ENCODE measurements at places on chromosomes 16 and 17.

DNA sequence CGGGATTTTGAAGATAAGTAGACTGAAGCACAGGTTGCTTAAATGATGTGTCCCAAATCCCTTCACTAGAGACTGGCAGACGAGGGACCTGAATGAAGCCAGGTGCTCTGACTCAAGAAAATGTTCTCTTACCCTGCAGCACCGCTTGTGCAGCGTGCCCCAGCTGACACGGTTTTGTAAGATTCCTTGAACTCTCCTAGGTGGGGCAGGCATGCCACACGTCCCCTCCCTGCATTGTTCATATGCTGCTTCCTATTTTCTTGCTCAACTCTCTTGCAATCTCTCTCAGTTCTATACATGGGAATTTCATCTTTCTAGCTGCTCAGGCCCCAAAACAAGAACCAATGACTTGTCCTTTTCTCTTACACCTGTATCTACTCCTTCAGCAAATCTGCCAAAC, 22.1 kb upstream of the HNF1B start:
- no peak for DNase-seq

GRCh38 chr17:8275421-8276290, 12.8 kb upstream of the RANGRF start:
- no peak for DNase-seq

- DNase-seq, result no peak
Measured at GRCh38 chr17:61007980-61008379, 330.3 kb downstream of the BCAS3 start.

DNA sequence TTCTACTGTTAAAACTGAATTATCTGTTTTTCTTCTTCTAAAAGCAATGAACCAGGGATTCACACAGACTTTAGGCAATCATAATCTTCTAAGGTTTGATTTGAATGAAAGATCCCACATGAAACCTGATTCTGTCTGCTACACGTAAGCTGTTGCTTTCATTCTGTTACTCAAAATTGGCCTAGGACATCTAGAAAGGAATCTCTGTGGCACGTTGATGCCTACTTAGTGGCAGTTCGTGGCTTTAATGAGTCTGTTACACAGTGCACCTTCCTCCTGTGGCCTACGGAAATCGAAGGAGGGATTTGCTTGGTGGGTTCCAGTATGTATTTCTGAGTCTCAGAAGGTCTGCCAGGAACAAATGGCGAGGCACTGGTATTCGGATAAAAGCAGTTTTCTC, 489.4 kb upstream of the HSBP1 start:
- no peak for DNase-seq

DNA sequence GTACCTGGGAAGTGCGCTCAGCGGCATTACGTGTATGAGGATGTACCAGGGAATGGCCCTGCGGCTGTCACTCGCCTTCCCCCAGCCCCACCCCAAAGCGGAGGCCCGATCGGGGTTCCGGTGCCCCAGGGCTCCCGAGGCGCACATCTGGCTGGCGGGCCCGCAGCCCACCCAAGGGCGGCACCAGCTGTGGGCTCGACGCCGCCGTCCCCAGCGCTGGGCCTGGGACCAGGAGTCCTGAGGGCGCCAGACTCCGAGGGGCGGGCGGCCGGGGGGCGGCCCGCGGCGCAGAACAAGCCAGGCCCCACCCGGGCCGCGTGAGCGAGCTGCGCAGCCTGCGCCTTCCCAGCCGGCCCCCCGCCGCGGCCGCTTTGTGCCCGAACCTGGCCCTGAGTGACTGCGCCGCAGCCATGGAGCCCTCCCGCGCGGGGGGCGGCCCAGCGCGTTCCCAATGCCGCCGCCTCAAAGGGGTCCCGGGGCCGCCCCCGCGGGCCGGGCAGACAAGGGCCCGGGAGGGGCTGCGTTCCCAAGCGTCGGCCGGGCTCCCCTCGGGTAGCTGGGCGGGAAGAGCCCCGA, 17.4 kb downstream of the ZNF423 start:
- no peak for DNase-seq

- DNase-seq, result no peak
Measured at GRCh38 chr16:3577302-3577752, at the start of gene NLRC3. TSS of gene NLRC3 (minus strand) at chr16:3577403. CDS start at chr16:3565036, 12,367 bp downstream.

- no peak for DNase-seq
Measured at GRCh38 chr16:4917117-4917516, 19.8 kb downstream of the PPL start.

DNA sequence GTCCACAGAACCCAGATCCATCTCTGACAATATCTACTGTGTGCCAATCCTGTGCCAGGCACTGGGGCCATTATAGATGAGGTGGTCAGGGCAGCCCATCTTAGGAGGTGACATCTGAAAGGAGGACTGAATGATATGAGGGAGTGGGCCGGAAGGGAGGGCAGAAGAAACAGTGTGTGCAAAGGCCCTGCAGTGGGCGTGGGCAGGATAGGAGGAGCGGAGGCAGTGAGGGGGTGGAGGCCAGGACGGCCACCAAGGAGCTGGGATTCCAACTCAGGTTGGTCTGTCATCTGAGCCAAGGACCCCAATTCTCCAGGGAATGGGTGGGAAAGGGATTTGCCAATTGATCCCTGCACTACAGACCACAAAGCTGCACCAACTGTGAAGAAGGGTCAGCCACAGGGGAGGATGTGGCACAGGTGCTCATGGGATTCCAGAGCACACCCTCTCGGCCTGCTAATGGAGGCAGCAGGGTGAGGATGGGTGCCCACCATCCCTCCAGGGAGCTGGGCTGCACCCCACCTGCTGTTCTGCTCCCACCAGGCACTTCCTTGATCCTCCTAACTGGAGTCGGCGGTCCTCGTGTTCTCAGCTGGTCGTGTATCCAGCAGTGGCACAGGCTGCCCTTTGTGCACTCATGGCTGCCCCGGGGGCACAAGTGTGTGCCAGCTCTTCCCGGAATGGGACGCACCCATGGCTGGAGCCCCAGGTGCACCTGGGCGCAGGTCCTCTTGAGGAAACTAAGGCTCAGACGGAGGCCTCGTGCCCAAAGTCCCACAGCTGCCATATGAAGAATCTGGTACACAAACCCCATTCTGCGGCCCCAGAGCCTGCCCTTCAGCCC, 9.6 kb downstream of the SREBF1 start:
- DNase-seq, result no peak

DNA sequence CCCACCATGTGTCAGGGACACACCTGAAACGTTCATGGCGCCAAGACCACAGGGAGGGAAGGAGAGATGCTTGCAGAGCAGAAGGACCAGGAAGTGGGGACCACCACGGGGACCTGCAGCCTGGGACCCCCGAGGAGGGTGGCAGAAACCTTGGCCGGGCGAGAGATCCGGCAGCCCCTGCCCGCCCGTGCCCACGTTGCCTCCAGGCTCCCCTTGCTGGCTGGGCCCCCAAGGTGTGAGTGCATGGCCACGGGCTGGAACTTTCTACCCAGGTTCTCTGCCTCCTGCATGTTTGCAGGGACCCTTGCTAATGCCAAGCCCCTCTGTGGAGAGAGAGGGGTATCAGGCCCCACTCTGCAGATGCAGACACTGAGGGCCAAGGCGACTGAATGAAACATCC, 50.4 kb downstream of the USP22 start:
- DNase-seq, result no peak

GRCh38 chr17:8487743-8488142, 52.1 kb downstream of the NDEL1 start:
- DNase-seq, result no peak

DNA sequence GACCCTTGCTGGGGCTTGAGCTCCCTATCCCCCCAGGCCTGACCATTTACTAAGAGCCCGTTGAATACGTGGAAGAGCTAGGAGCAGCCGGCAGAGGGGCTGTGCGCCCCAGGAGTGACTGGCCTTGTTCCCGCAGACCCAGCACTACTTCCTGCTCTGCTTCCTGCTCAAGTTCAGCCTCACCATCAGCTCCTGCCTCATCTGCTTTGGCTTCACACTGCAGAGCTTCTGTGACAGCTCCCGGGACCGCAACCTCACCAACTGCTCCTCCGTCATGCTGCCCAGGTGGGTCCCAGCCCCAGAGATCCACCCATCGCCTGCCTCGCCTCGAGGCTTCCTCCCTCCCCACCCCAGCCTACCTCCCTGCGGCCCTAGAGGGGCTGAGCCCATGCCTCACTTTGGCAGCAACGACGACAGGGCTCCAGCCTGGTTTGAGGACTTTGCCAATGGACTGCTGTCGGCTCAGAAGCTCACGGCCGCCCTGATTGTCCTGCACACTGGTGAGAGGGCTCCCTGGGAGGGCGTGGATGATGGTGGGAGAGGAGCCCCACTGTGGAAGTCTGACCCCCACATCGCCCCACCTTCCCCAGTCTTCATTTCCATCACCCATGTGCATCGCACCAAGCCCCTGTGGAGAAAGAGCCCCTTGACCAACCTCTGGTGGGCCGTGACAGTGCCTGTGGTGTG, 17.2 kb downstream of the CASKIN2 start:
- DNase-seq, result no peak

GRCh38 chr16:86427433-86427851, 82.9 kb upstream of the FOXF1 start:
- DNase-seq, result no peak

- DNase-seq, result no peak
Measured at GRCh38 chr17:142102-142661, 4.8 kb downstream of the SCGB1C2 start.

GRCh38 chr16:30366511-30366910, 3.8 kb downstream of the TBC1D10B start:
- no peak for DNase-seq

GRCh38 chr17:7887038-7887481, 1.5 kb upstream of the CHD3 start:
- DNase-seq, result no peak

- no peak for DNase-seq
Measured at GRCh38 chr16:88442383-88442726, 10.7 kb upstream of the ZFPM1 start.

DNA sequence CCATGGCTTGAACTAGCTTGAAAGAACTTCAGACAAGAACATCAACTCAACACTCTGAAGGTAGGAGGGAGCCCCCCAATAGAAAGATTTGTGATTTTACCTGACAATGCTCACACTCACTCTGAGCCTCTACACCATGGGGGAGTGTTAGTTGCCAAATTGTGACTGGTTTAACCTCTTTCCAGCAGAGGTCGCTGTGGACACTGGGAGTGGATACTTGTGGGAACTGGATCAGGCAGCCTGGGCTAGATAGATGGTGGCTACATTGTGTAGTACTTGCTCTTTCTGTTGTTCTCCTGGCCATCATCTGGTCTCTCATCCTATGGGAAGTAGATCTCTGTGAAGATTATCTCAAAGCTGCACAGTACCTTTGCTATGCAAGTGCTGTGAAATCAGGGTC, 2.9 kb downstream of the SMPD3 start:
- no peak for DNase-seq

DNA sequence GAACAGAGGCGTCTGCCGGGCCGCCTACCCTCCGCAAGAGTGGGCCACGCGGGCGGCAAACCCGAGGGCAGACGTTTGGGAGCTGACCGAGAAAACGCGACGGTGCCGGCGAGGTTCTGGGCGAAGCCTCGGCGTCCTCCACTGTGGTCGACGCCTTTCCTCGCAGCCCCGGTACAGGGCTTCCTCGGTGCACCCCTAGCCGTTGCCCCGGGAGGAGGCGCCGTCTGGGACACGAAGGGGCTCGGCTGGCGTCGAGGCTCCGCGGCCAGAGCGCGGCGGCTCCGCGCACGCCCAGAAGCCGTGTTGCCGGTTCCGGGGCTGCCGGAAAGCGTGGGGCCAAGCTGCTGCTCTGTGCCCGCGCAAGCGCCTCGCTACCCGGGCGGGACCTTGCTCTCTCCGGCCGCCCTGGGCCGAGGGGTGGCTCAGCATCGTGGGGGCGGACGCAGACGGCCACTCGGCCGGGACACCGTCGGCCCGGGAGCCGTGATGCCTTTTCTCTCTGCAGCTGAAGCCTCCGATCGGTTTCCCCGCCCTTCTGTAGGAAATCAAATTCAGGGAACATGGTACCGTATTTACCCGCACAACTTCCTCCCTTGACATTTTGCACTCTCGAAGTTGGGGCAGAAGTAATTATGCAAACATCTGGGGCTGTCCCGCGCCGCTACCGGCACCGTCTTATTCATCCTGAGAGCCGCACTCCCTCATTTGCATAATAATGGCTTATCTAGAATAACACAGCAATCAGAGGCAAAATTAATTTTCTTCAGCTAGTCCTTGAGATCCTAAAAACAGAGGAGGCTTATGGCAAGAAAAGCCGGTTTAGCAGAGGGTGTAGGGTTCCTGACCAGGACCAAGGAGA, 7.3 kb upstream of the CBX8 start:
- no peak for DNase-seq

- no peak for DNase-seq
Measured at GRCh38 chr16:83338138-83338537, 469.6 kb upstream of the HSBP1 start.

- peak; percentile 67 for DNase-seq
Measured at GRCh38 chr16:3021449-3022207, 1.5 kb downstream of the TNFRSF12A start.

DNA sequence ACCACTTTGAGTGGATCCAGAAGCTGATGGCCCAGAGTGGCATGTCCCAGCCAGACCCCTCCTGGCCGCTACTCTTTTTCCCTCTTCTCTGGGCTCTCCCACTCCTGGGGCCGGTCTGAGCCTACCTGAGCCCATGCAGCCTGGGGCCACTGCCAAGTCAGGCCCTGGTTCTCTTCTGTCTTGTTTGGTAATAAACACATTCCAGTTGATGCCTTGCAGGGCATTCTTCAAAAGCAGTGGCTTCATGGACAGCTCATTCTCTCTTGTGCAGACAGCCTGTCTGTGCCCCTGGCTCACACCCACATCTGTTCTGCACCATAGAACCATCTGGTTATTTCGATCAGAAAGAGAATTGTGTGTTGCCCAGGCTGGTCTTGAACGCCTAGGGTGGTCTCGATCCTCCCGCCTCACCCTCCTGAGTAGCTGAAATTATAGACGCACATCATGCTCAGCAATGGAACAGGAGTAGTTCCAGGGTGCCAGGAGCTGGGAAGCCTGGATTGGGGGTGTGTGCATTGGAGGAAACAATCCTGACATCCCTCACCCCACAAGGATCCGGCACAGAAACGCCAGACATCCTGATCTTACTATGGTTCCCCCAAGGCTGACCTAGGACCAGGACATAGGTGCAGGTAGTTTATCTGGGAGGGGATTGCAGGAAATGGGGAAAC, 4.6 kb downstream of the PRSS21 start:
- no peak for DNase-seq

DNA sequence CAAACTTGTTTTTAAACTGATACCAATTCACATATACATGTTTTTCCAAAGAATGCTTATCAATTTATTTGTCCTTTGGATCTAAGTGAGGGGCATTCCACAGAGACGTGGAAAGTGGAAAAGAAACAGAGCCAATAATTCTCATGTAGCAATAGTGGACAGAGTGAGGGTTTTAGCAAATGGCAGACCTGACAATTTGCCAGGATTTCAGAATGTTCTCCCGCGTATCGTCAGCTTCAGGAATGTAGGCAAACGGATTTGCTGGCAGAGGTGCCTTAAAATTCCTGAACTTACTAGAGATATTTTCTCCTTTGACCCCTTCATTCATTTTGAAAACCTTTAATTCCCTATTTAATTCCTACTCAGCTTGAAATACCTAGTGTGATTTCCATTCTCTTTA, 193.4 kb upstream of the CPHXL start:
- no peak for DNase-seq

All from stimulated activated CD4-positive, alpha-beta T cell treated with anti-CD3 and anti-CD28 coated beads, Interleukin-15, amount 100 ng/mL, for 1 hour (primary cell).